MG63 (cell line): ENCODE measurements at places on chromosomes 1 and 21.
A peak's percentile ranks its signal among the peaks of the same experiment; 100 is the strongest.

GRCh38 chr1:92975551-92976232 is 14.4 kb upstream of the DIPK1A start:
- no peak for DNase-seq

- no peak for DNase-seq
Measured at GRCh38 chr1:3440711-3441409, 13.6 kb upstream of the ARHGEF16 start.

DNA sequence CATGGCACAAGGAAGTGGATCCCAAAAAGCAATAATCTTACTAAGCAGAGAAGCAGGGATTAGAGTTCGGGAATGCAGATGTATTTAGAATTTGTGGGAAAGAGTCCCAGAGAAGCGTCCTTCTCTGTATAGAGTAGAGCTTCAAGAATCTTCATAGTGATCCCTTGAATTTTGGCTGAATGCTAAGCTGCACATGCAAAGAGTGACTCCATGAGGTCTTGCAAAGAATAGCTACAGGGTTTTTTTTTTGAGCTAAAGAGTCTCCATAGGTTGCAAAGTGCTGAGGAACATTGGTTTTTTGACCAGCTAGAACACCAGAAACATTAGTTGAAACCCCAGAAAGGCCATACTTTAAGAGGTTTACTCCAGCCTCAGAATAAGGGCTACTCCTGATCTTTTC is 206.7 kb downstream of the CTH start:
- DNase-seq: no peak

- no peak for DNase-seq
Measured at GRCh38 chr1:50251702-50252101, 143.0 kb downstream of the ELAVL4 start.

DNA sequence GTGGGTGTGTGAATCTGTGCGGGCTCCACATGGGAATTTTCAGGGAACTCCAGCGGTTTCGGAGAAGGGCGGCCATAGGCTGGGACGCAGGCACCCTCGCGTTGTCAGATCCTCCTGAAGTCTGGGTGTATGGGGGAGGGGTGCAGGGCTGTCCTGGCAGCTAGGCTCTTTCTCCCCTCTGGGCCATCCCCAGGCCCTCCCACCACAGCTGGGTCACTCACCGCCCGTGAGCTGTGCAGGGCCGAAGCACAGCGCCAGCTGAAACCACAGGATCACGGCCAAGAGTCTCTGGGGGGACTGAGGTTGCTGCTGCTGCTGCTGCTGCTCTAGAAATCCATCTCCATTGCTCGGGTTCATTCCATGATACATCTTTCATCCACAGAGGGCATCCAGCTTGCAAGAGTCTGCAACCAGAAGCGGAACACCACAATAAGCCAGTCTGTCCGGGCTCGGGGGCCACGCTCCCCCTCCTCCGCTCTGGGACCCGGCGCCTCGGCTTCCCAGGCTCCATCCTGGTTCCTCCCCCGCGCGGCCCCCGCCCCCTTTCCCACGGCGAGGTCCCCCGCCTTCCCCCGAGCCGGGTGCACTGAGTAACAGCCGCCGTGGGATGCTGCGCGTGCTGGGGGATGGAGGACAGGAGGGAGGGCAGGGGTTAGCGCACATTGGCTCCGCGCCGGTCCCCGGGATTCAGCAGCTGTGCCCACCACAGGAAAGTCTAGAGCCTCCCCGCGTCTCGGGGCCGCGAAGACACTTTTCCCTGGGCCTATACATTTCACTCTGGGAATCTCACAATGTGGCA is 720 bp downstream of the SUSD4 start:
- DNase-seq: peak; percentile 24

DNA sequence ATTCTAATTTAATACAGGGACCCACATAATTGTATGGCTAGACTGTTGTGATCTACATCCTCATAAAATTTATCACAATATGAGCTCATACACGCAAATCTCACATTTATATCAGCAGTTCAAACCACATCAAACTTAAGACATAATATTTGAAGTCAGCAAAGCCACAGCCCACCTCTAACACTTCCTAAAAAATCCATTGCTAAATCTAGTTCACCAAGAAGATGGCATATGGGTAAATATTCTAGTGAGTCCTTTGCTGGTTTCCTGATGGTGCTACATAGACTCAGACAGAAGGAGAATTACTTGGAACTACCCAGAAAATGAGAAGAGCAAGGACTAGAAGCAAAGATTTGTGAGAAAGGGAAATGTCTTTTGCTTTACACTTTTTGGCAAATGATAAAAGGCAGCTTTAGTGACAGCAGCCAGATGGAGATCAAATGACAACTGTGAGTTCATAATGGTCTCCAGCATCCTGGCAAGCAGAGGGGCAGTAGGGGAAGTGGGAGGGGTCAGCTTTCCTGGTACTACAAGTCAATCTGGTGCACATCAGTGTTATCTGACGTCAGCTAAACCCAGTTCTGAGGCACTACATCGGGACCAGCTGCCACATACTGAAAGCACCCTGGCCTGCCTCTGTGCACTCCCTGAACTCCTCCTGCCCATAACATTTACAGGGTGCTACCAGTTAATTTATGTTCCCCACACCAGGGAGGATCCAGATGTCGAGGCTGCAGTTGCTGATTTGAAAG is 10.6 kb upstream of the GADD45A start:
- peak; percentile 77 for DNase-seq

- no peak for DNase-seq
Measured at GRCh38 chr1:19606817-19607642, 37.1 kb upstream of the NBL1 start.

DNA sequence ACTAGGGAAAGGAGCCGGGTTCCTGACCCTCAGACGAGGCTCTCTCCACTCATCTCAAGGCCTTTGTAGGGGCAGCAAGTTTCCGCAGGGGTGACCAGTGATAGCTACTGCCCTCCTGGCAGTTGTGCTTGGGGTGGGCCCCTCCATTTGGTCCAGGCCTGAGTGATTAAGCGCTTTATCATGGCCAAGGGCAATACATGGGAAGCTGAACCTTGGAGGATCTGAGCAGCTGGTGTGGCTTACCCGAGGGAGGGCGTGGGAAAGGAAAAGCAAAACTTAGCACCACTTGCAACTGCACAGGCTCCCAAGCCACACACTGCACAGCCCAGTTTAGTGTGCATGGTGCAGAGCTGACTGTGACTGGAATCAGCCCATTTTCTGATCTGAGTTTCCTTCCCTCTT is 47.8 kb downstream of the GADD45A start:
- DNase-seq: no peak

DNA sequence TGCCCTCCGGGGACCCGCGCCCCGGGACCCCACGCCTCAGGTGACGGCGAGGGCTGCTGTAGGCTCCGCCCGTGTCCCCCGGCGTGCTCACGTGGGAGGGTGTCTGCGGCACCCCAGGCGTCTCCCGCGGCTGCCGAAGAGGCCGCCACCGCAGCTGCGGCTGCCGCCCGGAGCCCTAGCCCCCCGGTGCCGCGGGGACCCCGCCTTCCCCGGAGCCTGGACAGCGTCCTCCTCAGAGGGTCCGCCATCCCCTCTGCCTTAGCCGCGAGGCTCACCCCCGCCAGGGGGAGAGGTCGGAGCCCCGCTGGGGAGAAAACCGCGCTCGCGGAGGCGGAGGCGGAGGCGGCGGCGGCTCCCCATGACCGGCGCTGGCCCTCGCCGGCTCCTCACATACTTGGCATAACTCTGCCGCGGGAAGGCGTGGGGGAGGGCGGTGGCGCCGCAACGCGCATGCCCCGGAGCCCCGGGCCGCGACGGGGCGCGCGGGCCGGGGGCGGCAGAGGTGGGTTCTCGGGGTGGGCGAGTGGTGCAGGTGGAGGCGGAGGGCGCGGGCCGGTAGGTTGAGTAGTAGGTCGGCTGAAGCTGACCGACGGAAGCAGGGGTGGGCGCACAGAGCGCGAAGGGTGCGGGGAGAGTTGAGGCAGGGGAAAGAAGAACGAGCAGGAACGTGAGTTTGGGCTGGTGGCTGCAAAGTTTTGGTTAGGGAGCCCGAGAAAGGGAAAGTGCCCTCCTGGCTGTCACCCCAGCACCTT is 700 bp upstream of the SYDE2 start:
- DNase-seq: peak; percentile 81

- DNase-seq: no peak
Measured at GRCh38 chr1:111725192-111725591, 14.0 kb downstream of the INKA2 start.

DNA sequence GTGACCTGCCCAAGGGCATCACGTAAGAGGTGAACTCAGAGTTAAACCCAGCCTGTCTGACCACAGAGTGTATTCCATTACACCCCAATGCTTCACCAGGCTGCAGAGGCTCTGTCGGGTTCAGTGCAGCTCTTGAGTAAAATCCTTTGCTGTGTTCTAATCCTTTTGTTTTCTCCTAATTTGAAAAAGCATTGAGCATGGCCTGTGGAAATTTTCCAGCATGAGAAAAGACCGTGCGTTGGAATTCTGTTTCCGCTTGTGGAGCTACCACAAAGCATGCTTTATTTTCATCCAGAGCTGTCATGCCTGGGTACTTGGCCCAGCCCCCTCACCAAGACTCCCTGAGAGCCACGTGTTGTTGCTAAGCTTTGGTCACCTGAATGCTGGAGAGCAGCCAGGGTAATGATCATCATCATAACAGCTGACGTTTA is 317.6 kb downstream of the PRDM2 start:
- no peak for DNase-seq

DNA sequence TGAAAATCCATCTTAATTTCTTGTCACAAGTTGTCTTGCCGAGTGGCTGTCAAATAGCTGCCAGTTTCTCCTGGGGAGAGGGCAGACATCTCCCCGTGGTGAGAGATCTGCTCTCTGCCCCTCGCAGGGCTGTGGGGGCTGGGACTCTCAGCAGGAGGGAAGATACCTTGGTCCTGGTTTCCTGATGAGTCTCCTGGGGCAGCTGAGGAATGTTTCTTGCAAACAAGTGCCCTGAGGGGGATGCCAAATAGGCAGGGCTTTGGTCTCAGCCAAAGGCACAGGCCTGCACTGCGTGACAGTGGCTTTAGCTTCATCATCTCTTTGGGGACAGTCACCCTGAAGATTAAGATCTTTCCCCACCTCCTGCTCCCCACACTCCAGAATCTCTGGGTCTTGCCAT is 40.9 kb downstream of the SYT6 start:
- DNase-seq: no peak

DNA sequence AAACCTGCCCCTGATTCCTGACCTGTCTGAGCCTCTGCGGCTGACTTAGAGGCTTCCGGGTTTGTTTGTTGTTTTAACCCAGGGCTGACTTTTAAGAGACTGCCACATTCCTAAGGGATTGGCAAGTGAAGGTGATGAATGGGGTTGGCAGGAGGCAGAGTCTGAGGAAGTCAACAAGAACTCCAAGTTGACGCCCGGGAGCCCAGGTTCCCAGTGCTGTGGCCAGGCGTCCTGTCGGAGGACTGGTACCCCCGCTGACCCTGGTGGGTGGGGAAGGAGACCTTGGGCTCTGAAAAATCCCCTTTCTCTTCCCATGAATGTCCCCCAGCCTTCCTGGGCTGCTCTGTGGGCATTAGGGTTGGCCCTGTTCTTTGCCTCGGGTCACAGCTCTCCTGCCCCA is 19.7 kb upstream of the EPS8L3 start:
- peak; percentile 99 for DNase-seq

GRCh38 chr1:153342178-153342577 is 6.5 kb downstream of the PGLYRP4 start:
- no peak for DNase-seq

DNA sequence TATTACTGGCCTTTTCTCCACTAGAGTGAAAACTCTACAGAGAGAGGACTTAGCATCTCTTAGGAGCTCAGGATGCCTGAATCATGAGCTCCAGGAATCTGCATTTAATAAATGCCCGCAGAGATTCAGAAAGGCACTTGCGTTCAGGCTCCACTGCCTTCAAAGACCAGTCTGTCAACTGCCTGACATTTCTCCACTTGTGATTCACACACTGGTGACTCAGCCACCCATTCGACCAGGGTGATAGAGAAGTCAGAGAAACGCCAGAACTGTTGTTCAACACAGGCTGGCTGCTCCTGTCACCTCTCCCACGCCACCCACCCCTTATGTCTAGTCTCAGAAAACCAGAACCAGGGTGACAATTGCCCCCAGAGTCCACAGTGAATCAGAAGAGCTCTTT is 26.9 kb upstream of the LBR start:
- DNase-seq: peak; percentile 78

- no peak for DNase-seq
Measured at GRCh38 chr1:218633238-218633988, 288.3 kb downstream of the TGFB2 start.

DNA sequence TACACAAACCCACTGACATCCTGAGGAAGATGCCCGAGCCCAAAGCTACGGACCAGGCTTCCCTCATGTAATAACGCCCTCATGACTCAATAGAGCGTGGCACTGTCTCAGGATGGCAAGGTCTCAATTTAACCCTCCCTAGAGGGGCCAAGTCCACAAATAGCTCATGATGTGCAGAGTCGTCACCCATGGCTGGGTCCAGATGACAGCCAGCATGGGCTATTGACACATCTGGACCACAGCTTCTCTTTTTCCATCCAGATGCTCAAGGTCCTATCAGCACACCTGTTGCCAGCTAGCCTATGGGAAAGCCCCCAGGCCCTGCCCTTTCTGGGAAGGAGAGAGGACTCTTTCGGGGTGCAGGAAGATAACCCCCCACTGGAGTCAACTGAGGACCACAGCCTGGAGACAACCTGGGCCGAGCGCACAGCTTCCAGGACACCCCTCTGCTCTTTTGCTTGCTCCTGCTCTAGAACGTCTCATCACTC is 2.8 kb downstream of the LAPTM5 start:
- no peak for DNase-seq

- no peak for DNase-seq
Measured at GRCh38 chr1:119516680-119517079, 9.7 kb downstream of the HSD3B1 start.

DNA sequence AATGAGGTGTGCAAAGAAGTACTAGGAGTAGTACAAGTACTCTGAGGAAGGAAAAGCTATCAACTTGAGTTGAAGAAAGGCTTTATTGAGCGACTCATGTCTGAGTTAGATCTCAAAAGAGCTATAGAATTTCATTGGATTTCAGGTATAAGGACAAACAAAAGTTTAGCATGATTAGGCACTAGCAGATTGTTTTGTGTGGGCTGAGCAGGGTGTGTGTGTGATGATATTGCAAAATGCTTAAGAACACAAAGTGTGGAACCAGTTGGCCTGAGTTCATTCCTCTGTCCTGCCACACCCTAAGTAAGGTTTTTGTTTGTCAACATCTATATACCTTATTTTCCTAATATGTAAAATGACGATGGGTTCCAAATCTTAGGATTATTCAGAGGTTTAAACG is 158.9 kb downstream of the KCNK2 start:
- DNase-seq: no peak

DNA sequence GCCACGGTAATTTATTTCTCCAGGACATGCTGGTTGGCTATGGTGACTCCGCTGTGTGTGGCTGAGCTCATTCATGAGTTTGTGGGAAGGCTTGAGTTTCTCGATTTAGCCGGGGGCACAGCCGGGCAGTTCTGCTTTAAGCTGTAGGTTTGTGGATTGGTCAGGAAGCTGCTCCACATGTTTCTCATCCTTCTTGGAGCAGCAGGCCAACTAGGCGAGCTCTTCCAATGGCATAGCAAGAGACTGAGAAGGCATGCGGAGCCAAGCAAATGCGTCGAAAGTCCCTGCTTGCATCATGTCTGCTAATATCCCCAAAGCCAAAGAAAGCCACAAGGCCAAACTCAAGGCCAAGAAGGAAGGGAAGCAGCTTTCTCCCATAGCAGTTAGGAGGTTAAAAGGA is 71.6 kb upstream of the GREM2 start:
- peak; percentile 93 for DNase-seq

- DNase-seq: no peak
Measured at GRCh38 chr1:86751923-86752322, 47.5 kb downstream of the SH3GLB1 start.

- DNase-seq: no peak
Measured at GRCh38 chr1:54995835-54996234, 2.9 kb upstream of the BSND start.

GRCh38 chr1:918843-919242 is 4.9 kb upstream of the SAMD11 start:
- DNase-seq: no peak
